ENCODE measurements at places on chromosomes 7 and 10.
A peak's percentile ranks its signal among the peaks of the same experiment; 100 is the strongest.

GRCh38 chr7:2908103-2908683, 64.1 kb upstream of the GNA12 start:
- peak; percentile 55 for DNase-seq

DNA sequence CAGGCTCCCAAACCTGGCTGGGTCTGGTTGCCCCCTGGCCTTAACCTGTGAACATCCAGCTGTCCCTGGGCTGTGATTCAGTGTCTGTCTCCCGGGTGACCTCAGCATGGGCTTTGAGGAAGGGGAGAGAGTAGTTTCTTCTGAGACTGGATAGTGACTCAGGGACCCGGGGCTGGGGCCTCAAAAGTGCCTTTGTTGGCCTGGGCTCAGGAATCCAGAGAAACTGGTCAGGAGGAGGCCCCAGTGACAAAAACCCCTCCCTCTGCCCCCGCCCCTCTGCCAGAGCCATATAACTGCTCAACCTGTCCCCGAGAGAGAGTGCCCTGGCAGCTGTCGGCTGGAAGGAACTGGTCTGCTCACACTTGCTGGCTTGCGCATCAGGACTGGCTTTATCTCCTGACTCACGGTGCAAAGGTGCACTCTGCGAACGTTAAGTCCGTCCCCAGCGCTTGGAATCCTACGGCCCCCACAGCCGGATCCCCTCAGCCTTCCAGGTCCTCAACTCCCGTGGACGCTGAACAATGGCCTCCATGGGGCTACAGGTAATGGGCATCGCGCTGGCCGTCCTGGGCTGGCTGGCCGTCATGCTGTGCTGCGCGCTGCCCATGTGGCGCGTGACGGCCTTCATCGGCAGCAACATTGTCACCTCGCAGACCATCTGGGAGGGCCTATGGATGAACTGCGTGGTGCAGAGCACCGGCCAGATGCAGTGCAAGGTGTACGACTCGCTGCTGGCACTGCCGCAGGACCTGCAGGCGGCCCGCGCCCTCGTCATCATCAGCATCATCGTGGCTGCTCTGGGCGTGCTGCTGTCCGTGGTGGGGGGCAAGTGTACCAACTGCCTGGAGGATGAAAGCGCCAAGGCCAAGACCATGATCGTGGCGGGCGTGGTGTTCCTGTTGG, at the start of gene CLDN4:
Gene CLDN4, plus strand, starts transcription at position 316 of the 903 bp plus-strand sequence. Its CDS starts 206 bp downstream, at position 522.
- no peak for DNase-seq

GRCh38 chr7:41136551-41136950, 566.3 kb downstream of the INHBA start:
- DNase-seq = no peak

DNA sequence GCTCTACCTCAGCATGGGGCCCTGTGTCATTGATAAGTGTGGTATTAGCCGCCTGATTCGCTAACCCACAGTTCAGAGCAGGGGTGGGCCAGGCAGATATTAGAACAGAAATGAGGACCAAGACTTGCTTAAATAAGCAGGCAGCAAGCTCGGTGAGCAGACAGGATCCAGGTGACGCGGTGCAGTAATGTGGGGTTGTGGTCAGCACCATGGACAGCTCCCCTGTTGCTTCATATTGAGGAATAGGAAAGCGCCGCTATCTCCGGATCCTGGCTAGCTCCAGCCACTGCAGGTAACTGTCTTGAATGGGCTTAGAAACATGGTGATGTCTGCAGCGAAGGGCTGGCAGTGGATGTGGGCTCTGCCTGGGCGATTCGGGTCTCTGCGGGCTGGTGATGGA, 51.3 kb upstream of the GPR26 start:
- peak; percentile 26 for DNase-seq

DNA sequence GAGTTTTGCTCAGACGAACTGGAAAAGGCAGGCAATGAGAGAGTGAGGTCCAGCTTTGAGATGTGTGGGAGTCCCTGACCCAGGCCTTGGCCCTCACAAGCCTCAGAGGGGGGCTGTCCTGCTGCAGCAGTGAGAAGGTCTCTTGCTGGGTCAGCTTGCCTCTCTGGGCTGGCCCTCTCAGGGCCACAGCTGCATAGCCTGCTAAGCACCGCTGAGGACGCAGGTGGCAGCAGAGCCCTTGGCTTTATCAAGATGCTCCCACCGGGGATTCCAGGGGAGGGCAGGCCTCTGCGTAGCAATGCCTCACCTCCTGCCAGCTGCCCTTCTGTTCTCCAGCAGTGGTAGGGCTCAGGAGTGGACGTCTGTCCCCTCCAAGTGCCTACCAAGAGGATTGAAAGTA, 128.7 kb downstream of the COBL start:
- no peak for DNase-seq

DNA sequence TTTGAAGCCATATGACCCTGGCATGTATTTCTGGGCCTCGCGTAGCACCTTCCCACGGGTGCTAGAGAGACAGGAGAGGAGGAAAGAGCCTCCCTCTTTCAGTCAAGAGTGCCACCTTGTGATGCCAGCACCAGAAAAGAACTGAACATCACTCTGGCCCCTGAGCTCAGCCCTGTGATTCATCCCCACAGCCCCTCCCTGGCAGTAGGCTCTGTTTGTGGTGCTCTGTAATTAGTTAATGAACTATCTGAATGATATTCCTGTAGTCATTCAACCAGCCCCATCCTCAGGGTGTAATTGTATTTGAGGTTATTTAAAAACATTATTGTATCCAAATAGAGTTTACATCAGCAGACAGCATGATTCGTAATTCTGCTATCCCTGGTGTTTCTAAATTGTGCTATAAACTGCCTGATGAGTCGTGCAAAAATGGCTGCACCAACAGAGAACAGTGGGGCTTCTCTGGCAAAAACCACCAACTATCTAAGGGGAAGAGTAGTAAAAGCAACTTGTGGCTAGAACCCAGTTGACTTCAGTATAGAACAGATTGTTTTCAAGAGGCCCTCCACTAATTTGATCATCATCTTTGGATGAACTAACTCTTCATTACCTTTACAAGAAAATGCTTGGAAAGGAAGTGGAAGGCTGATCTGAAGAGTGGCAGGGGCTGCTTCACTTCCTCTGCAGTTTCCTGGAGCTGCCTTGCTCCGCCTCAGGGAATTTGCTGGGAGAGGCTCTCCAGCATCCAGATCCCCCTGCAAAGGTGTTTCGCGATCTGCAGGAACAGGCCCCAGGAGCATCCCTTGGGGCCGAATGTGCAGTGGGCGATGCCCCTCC, 23.7 kb upstream of the TIAL1 start:
- DNase-seq = no peak

- DNase-seq = no peak
These were observed 237.0 kb downstream of the WDR37 start for GRCh38 chr10:1293157-1293556.

- DNase-seq = no peak
These were observed 80.1 kb upstream of the ADO start for GRCh38 chr10:62724465-62724864.

DNA sequence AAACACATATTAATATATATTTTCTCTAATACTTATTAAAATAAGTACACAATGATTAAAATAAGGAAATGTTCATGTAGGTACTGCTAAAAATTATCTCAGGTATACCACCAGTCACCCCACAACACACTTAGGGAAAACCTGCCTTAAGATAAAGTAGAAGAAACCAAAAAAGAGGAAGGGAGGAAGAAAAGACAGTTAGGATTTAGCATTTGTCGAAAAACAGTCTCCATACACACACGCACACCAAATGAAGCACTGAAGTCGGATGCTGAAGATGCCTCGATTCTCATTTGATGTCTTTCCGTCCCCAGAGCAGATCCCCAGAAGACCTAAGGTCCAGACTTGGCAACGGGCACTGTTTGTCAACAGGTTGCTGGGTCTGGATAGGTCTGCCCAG, 30.0 kb upstream of the ARID5B start:
- DNase-seq = no peak

DNA sequence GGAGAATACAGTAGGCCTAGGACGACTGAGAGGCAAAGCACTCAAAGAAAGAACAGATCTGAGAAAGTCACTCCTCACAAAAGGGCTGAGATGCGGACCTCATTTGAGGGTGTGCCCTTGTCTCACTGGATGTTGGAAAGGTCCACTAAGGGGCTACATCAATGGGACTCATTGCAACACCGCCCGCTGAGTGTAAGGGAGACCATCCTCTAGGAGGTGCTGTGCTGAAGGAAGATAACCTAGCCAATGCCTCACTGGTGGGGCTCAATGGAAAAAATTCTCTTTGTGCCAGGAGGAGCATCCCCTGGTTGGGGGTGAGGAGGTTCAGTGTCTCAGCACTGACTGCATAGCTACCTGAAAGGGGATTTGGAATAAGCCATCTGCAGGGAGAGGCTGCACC, 758.7 kb upstream of the CELF2 start:
- DNase-seq = no peak

DNA sequence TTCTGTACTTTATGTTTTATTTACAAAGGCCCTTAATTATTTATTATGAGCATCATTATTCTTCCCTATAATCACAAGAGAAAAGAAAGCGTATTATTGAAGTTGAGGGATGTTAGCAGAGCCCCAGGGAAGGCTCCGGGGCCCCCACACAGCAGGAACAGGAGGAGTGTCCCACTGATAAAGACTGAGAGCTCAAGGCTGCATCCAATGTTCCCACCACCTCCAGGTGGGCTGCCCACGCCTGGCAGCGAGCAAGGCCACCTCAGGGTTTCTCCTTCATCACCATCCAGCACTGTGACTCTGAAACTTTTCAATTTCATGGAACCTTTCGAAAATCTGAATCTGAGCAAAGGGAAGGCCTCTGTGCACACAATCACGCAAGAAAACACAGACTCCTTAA, 35.9 kb upstream of the WIPF3 start:
- DNase-seq = no peak

DNA sequence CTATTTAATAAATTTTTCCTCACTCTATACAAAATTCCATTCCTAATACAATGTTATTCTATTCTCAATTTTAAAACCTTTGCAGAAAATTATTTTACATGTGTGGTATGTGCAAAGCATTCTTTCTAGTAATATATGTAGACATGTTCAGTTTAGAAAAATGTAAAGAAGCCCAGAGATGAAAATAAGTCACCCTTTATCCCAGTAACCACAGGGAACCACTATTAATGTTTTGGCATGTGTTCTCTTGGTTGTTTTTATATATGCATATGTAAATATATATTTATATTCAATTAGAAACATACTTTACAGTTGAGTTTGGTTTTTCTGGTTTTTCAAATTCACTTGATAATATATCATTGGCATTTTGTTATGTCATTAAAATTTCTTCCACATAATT, 14.8 kb upstream of the GLCCI1 start:
- no peak for DNase-seq

- DNase-seq = peak; percentile 25
These were observed 2.0 kb upstream of the KIF11 start for GRCh38 chr10:92590623-92591549.

DNA sequence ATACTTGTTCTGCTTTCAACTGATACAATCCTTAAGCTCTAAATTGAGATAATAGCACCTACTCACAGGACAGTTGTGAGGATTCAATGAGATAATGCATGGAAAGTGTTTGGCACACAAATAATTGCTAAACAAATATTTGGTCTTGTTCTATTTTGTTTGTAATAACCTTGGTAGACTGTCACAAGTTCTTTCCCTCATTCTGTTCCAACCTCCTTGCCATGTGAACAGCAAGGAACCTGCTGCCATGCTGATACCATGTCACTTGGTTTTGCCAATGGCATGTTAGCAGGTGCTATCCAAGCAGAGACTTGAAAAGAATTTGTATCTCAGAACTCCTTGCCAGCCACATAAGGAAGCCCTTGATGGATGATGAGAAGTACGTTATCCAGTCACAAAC, 24.8 kb upstream of the TECTB start:
- no peak for DNase-seq

- no peak for DNase-seq
These were observed 671 bp upstream of the CLEC2L start for GRCh38 chr7:139522830-139523198.

DNA sequence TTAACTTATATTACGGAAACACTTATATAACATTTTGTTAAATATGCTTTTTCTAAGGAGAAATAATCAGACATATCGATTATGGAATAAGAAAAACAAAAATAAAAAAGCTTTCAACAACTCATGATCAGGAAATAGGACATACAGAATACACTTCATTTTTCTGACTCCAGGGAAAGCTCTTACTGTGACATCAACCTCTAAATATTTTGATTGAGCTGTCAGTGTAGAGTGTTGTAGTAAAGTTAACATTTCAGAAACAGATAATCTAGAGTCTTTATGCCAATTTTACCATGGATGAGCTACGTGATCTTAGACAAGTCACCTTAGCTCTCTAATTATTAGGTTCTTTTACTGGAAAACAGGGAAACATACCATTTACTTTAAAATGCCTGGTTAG, 218.9 kb upstream of the SORCS1 start:
- no peak for DNase-seq

DNA sequence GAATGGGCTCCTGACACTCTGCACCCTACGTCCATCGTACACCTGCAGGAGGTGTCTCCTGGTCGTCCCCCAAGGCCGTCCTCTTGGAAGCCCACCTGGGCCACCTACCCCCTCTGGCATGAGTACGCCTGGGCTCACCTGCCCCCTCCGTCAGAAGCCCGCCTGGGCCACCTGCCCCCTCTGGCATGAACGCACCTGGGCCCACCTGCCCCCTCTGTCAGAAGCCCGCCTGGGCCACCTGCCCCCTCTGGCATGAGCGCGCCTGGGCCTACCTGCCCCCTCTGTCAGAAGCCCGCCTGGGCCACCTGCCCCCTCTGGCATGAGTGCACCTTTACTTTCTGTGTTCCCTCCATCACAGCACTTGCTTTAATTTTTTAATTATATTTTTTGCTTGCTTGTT, 401.2 kb downstream of the PTPRN2 start:
- DNase-seq = no peak

GRCh38 chr7:79553811-79554555, 100.5 kb upstream of the MAGI2 start:
- no peak for DNase-seq

- no peak for DNase-seq
These were observed 12.0 kb downstream of the FXYD4 start for GRCh38 chr10:43383204-43383971.

- DNase-seq = no peak
These were observed 210.7 kb downstream of the SKAP2 start for GRCh38 chr7:26653430-26654399.

GRCh38 chr10:113128450-113129070, 178.5 kb downstream of the TCF7L2 start:
- no peak for DNase-seq

GRCh38 chr10:127740596-127740995, 3.6 kb downstream of the FOXI2 start:
- DNase-seq = no peak

GRCh38 chr7:112485766-112486165, 5.0 kb downstream of the LSMEM1 start:
- DNase-seq = no peak

- DNase-seq = no peak
These were observed 2.7 kb downstream of the CYP3A5 start for GRCh38 chr7:99677013-99677647.

GRCh38 chr7:159064121-159064815, 80.4 kb downstream of the VIPR2 start:
- no peak for DNase-seq

GRCh38 chr10:114635101-114635500, 23.0 kb downstream of the ABLIM1 start:
- no peak for DNase-seq

GRCh38 chr10:22433875-22434274, 88.6 kb downstream of the SPAG6 start:
- no peak for DNase-seq

Measured in germinal center (tissue), 1 donor.